ENCODE measurements at places on chromosomes 5 and 9.

- no peak for DNase-seq
Measured at GRCh38 chr5:25539536-25539935, 894.8 kb upstream of the CDH10 start.

GRCh38 chr5:128405159-128405558, 132.9 kb downstream of the FBN2 start:
- no peak for DNase-seq

- DNase-seq, result no peak
Measured at GRCh38 chr5:172264815-172265395, 18.7 kb downstream of the UBTD2 start.

- no peak for DNase-seq
Measured at GRCh38 chr5:57575839-57576238, 93.2 kb upstream of the ACTBL2 start.

- no peak for DNase-seq
Measured at GRCh38 chr9:71243951-71244350, 122.5 kb upstream of the TRPM3 start.

- no peak for DNase-seq
Measured at GRCh38 chr9:119365291-119366027, 3.8 kb downstream of the BRINP1 start.

- no peak for DNase-seq
Measured at GRCh38 chr5:139021346-139021745, 146.2 kb upstream of the LRRTM2 start.

DNA sequence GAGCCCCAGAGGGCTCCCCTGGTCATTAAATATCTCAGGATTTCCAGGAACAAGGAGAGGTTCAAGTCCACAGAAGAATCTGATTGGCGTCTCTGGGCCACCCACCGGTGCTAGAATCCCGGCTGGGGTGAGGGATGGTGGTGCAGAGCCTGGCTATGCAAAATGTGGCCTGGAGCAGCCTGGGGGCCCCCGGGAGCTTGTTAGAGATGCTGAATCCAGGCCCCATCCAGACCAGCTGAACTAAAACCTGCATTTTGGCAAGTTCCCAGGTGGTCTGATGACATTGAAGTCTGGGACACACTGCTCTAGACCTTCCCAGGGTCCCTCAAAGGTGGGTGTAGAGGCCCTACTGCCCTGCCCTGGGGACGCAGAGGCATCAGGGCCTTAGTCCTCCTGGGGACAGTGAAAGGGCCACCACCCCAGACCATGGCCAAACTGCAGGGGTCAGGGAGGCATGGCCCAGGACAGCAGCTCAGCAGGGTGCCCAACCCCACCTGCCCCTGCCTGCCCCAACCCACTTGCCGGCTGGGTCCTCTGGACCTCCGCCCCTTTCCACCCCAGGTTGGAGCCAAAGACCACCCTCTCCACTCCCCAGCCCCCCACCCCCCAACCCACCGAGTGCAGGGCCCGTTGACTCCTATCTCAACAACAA, 34.7 kb downstream of the ADAMTS2 start:
- DNase-seq, result no peak

DNA sequence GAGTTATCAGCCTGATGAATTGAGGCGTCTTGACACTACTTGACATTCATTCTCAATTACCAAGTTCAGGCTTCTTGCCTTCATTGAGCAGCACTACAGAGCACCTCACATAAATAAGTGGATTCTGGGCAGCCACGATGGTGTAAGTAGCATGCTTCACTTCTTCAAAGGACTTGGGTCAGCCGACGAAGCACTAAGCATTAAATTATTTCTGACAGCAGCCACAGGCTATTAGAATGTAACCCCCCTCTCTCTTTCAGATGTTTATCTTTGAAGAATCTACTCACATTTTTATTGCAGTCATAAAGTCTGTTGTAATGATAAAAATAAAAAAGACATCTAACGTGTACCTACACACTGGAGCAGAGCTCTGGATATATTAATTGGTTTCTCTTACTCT, 45.9 kb upstream of the VPS13A start:
- no peak for DNase-seq

DNA sequence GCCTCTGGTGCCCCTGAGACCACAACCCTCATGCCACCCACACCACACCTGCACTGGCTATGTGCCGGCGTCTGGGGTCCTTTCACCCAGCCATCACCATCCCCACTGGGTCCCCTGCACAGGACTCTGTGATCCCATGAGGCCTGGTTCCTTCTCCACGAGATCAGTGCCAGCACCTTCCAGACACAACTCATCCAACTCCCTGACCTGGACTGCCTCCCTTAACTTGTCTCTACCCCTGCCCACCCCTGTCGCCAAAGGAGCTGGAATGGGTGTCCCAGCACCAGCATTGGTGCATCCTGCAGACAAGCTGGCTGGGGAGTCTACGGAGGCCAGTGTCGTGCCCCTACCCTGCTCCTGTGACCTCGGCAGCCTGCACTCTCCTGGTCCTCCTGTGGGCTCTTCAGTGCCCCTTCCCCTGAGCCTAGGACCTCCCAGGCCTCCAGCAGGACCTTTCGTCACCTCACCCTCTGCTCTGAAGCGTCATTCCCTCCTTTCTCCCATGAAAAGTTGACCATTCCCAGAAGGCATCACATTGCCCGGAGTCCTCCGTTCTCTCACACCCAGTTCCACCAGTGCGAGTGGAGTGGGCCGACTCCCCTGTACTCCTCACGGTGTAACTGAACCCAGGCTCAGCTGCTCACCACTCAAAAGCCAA, 87.7 kb downstream of the NSUN2 start:
- DNase-seq, result no peak

DNA sequence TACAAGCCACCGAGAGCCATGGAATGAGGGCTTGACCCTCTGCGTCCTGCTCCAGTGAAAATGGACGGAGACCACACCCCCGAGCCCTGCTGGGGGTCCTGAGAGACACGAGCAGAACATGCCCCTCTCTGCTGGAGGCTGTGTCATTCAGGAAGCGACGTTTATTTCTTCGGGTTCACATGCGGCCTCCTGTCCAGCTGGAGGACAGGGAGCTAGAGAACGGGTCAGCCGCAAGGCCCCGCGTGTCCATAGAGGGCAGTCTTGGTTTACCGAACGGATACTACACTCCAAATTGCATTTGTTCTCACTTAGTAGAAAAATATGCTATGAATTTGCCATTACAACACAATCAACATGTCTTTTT, 36.1 kb downstream of the MRPL36 start:
- DNase-seq, result no peak

- DNase-seq, result no peak
Measured at GRCh38 chr5:164053123-164053522, 547.7 kb downstream of the MAT2B start.

- DNase-seq, result no peak
Measured at GRCh38 chr9:19741178-19741577, 47.7 kb downstream of the SLC24A2 start.

- DNase-seq, result no peak
Measured at GRCh38 chr9:133116346-133117231, 4.5 kb downstream of the RALGDS start.

DNA sequence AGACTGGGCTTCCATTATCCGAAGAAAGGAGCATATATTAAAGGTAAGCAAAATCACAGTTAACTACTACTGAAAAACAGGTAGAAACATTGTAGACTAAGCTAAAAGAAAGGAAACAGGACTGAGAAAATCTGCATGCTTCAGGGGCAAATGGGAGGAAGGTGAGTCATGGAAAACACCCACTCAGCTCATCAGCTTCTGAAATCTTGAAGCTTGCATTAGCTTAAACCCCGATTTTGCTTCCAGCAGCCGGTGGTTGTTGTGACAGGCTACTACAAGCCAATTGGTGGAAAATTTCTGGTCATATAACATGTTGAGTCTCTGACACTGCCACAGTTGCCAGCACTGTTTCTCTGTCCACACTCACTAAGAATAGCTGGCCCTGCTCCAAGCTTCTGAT, 179.6 kb upstream of the PUM3 start:
- DNase-seq, result no peak

DNA sequence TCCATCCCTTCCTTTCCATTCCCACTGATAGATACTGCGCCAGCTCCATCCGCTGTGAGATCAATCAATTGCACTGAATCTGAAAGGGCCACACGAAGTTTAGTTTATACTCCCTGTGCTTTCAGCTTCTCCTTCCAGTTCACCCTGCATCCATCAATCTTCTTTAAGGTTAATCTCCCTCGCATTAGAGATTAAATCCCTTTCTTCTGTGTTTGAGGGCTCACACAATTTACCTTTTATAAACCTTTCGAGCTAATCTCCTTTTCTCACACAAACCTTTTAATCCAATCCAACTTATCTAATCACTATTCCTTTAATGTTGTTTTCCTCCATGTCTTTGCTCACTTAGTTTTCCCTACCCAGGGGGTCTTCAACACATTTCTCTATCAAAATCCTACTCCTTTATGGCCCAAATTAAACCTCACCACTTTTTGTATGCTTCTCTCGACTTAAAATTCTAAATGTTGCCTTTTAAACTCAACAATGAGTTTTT, 64.6 kb upstream of the HAPLN1 start:
- DNase-seq, result no peak

DNA sequence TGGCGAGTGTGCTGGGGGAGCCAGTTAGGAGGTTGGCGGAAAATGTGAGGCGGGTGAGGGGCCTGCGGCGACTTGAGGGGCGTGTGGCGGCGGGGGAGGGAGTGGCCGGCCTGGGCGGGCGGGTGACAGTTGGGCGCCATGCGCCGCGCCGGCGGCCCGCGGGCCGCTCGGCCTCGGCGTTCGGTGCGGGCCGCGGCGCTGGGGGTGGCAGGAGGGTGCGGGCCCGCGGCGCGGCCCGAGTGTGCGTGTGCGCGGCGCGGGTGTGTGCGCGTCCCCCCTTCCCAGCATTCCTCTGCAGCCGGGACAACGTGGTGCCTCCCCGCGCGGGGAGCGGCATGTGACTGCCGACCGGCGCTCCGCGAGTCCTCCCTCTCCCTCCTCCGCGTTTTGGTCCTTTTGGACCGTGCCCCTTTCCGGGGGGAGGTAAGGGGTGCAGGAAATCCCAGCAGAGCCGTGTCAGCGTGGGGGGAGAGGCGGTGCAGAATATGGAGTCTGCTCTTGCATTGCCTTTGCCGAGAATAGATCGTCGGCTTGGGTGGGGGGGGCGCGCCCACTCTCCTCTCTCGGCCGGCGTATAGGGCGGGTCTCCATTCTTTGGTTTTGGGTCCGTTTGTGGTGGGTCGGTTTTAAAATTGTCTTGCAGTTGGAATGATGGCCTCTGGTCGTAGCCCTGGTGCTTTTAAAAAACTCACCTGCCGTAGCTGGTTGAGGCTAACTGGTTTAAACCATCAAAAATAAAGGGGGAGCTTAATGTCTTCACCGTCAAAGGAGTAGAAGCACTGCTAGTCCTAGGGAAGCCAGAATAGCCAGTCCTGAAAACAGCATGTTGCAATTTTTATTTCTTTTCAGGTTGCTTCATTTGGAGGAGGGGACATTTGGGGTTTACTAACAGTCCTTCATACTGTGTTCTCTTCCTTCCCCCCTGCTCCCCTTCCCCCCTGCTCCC, 2.0 kb downstream of the LARP1 start:
- peak; percentile 30 for DNase-seq

DNA sequence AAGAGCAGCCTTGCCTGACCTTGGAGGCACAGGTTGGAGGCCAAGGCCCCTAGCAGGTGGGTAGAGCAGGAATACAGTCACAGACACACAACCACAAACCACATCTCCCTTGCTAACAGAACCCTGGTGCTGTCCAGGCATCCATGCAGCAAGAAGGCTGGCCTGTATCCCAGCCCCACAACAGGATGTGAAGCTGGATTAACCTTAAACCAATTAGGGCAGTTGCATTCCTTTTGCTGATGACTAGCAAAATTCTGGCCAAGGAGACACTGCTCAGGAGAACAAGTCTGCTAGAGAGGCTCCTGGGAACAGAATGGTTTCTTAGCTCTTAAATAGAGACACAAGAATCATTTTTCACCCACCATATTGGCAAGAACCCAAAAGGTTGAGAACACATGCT, 97.8 kb downstream of the C5orf15 start:
- no peak for DNase-seq

GRCh38 chr9:90442723-90443122, 199.9 kb downstream of the DIRAS2 start:
- DNase-seq, result no peak

DNA sequence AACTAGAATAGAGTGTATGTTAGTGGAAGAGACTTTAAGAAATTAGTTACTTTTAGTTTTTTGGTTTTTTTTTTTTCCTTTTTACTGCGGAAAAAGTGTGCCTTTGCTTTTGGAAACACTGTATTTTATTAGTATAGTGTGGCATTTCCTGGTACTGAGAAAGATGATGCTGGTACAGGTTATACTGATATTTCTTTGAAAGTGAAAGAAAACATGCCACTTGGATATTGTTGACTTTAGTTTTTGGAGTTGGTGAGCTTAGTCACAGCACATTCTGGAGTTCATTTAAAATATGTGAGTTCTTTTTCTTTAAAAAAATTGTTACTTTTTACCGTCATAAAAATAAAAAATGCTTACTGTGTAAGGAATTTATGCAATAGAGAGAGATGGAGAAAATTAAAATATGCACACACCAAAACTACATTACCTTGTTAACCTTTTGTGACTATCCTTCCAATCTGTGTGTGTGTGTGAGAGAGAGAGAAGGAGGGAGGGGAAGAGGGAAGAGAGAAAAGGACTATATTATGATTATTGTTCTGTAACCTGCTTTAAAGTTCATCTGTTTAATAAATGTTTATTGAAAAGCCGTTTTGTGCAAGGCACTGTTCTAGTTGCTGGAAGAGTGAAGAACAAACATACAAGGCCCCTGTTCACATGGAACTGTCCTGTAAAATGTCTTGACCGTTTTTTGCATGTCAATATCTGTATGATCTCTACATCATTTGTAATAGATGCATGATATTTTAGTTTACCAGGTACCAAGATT, 1.9 kb downstream of the UGCG start:
- no peak for DNase-seq

GRCh38 chr5:57993866-57994265, 466.0 kb downstream of the PLK2 start:
- DNase-seq, result no peak

GRCh38 chr9:26078706-26079105, 400.5 kb upstream of the TUSC1 start:
- no peak for DNase-seq

- no peak for DNase-seq
Measured at GRCh38 chr9:121663591-121663990, 12.2 kb downstream of the DAB2IP start.

DNA sequence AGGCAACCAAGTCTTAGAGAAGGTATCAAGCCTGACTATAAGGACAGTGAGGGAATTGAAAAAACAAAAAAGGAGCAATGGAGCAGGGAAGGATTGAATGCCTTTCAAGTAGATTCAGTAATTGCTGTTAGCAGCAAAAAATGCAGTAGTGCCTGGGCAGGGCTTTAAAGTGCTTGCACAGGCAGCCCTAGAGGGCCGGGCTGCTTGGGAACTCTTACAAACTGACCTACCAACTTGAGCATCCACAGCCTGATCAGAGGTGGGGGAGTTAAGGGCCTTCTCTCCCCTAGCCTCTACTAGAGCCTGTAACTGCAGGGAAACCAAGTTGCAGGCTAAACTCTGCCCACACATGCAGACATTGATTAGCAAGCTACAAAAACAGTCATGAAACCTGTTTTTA, 19.4 kb downstream of the FXN start:
- no peak for DNase-seq

DNA sequence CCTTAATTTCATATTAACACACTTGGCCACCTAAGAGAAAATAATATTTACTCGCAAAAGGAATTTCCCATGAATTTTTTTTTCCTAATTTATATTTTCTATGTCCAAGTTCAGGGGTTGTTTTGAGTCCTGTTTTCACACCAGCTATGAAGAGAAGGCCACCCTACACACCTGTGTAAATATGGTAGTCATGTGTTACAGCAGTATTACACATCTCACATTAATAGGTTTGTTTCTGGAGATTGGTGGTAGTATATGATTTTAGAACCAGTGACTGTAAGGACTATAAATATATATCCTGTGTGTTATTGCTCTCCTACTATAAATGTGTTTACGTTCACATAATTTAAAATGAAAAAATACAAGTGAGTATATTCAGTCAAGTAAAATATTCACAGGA, 147.5 kb downstream of the PAM start:
- DNase-seq, result no peak

All from T-helper 22 cell (primary cell).